ENCODE measurements at places on chromosomes 1 and 21.

DNA sequence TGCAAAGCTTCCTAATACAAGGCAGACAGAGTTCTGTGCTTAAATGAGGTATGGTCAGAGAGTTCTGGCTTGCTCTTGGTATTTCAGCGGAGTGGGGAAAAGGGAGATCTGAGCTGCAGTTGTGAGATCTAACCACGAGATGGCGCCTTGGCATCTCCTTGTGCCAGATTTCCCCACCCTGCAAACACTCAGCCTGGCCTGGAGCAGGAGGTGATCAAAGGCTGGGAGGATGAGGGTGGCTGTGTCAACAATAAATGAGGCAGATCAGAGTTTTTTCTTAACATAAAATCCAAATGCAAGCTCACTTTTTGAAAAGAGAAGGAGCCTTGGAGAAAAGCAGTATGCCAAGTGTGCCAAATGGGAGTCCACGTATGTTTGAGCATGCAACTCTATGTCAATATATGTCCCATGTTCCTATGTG, 4.1 kb upstream of the TFAP2E start:
- peak; percentile 45 for DNase-seq

GRCh38 chr1:189941922-189942321, 535.7 kb downstream of the BRINP3 start:
- no peak for DNase-seq

DNA sequence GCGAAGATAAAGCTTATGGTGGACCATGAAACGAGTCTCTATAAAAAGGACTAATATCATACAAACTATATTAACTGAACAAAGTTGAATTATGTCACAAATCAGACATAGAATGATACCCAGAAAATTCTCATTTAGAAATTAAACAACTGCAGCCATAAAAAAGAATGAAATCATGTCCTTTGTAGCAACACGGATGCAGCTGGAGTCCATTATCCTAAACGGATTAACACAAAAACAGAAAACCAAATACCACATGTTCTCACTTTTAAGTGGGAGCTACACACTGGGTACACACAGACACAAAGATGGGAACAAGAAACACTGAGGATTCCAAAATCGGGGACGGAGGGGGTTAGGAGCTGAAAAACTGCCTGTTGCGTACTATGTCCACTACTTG, 11.5 kb downstream of the COP1 start:
- DNase-seq = no peak

- DNase-seq = no peak
These were observed 94.5 kb downstream of the ROR1 start for GRCh38 chr1:63868268-63868781.

DNA sequence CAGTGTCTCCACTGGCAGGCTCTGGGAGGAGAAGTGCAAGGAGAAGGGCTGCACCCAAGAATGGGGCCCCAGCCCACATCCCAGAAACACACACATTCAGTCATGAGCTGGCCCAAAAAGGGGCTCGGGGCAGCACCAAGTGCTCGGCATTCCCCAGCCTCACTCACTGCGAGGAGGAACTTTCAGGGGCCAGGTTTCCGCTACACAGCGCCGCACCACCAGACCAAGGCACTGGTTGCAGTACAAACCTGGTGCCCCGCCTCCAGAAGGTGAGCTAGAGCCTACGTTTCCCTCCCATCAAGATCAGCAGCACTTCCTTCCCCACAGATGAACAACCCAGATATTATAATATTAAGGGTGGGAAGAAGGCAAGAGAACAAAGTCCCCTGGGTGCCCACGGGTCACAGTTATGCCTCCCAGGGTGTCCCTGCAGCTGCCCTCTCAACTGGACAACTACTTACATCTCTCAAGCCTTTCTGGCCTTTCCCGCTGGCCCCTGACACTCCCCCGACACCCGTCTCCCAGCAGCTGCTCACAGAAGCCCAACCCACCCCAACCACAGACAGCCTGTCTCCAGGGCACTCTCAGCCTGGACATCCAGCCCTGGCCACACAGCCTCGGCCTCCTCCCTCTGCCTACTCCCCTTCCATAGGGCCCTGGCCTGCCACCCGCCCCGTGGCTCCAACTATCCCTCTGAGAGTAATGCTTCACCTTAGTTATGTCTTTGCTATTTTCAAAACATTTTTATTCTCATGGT, 3.8 kb downstream of the PBXIP1 start:
- no peak for DNase-seq

DNA sequence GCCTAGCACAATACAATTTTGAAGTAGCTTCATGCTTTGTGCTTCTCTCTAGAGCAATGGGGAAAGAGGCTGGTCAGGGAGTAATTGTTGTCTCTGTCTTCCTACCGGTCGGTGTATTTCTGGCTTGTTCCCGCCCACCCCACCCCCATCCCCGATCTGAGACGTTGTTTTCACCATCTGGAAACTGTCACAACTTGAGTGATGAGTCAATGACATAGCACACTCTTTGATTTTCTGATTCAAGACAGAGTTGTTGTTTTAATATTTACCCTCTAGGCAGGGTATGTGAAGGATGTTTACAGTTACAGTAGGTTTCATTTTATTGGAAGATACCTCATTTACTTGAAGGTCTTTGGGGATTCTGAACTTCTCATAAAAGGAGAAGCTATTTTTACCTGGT, 7.0 kb downstream of the IL12RB2 start:
- DNase-seq = no peak

DNA sequence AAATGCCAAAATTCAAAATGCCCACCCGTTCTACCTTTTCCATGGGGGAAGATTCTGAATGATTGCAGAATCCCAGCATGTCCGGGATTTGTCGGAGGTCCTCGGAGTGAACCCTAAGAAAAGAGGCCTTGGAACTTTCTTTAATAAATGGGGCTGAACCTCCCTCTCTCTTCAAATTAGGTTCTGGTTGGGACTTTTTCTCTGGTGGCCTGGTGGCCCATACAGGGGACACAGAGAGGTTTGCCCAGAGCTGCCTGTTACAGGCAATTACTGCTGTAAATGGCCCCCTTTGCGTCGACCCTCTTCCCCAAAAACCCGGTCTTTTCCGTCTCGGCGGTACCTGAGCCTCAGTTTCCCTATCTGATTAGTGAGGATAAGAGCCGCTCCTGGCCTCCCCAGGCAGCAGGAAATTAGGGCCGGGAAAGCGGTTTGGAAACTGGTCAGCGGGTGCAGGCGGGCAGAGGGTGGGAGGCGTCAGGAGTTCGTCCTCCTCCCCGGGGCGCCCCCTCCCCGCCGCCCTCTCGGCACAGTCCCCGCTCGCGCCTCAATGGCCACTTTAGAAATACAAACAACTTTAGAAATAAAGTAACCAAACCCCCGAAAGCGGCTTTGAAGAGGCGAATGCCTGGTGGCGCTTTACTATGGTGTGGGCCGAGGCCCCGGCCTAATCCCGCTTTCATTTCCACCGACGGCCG, 15.6 kb downstream of the PAX7 start:
- no peak for DNase-seq

- DNase-seq = no peak
These were observed 42.5 kb downstream of the CNST start for GRCh38 chr1:246608616-246609376.

- no peak for DNase-seq
These were observed 161.3 kb downstream of the CRB1 start for GRCh38 chr1:197429372-197429771.

GRCh38 chr1:116311756-116312680, 61.0 kb upstream of the ATP1A1 start:
- DNase-seq = no peak

Data from NCI-H1436 (cell line).